ENCODE measurements at places on chromosomes 5 and 9. TPM values are rescaled to one million over a fixed set of nuclear protein-coding genes. Genes with fewer than 3 reads are reported as not detected.
A peak's percentile ranks its signal among the peaks of the same experiment; 100 is the strongest.

DNA sequence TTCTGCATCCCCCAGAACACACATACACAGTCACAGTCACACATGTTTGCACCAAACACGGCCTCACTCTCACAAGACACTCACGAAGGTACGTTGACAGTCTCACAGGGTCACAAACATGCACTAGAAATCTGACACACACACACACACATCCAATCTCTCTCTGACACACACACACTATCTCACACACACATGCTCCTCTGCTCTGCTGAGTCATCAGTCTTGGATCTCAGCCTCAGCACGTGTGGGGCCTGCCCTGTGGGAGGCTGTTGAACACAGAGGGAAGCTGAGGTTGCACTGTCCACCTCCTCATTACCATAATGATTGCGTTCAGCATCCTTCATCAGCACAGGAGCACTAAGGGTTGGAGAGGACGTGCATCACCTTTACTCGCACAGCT is 188.8 kb downstream of the MTRR start:
- no peak overlapping the region for H3K4me3 ChIP-seq
- H3K27ac ChIP-seq, result no peak overlapping the region
- no peaks in the 10 kb centered on the region for H3K36me3 ChIP-seq
- H3K27me3 ChIP-seq, result no peaks in the 10 kb centered on the region
- peak; percentile 45 for DNase-seq

Gene GFRA3
- not detected for total RNA-seq

DNA sequence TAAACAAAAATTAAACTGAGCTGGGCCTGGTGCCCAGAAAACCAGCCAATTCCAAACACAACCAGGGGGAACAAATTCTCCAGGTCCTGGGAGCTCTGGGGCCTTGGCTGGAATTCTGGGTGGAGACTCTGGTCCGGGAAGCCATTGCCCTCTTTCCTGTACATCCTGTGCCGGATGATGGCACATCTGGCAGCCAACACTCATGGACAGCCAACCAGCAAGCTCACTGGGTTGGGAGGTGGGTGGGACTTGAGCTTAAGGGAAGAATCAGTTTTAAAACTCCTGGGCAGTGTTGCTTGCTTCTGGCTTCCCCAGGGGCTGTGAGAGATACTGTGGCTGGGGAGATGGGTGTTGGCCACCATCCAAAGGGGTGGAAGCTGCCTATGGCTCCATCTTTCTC is 56.1 kb downstream of the PCDH1 start:
- peak overlapping the region; percentile 65 for H3K27ac ChIP-seq
- no peak overlapping the region for H3K4me3 ChIP-seq
- no peaks in the 10 kb centered on the region for H3K27me3 ChIP-seq
- H3K4me1 ChIP-seq, result no peaks in the 10 kb centered on the region

GRCh38 chr9:129414377-129414992 is 206.4 kb downstream of the C9orf50 start:
- H3K36me3 ChIP-seq, result no peaks in the 10 kb centered on the region
- no peaks in the 10 kb centered on the region for H3K27me3 ChIP-seq

Gene CDH12
- total RNA-seq, result not detected

DNA sequence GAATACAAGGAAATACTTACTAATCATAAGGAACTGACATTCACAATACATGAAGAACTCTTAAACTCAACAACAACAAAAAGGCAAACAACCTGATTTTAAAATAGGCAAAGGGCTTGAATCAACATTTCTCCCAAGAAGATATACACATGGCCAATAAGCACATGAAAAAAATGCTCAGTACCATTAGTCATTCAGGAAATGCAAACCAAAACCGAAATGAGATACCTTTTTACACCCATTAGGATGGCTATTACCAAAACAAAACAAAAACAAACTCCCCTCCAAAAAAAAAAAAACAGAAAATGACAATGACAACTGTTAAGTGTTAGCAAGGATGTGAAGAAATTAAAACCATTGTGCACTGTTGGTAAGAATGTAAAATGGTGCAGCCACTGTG is 104.1 kb upstream of the ZNF462 start:
- H3K4me1 ChIP-seq, result peaks cover 6% of the 10 kb centered on the region
- no peaks in the 10 kb centered on the region for H3K27me3 ChIP-seq
- H3K36me3 ChIP-seq, result no peaks in the 10 kb centered on the region
- no peak overlapping the region for H3K27ac ChIP-seq
- no peak for DNase-seq

DNA sequence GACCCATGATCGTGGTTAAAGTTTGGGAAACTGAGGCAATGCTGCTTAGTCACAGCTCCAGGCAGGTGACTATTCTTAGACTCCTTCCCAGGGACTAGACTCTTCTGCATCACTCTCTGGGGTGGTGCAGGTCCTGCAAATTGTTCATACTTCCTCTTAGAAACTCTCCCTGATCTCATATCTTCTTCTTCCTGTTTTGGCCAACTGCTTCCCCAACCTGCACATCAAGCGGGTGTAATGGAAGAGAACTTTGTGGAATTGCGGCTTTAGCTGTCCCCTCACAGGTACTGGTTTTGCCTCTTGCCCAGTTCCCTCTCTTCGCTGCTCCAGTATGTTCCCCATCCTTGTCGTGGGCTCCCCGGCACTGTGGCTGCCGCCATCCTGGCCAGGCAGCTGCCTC is 111.5 kb upstream of the CTSL start:
- H3K27ac ChIP-seq, result peak overlapping the region; percentile 61
- no peak for DNase-seq
- no peak overlapping the region for H3K4me3 ChIP-seq
- H3K36me3 ChIP-seq, result no peaks in the 10 kb centered on the region
- no peaks in the 10 kb centered on the region for H3K27me3 ChIP-seq

GRCh38 chr5:106766916-106767315 is 903.8 kb downstream of the EFNA5 start:
- H3K4me1 ChIP-seq, result no peaks in the 10 kb centered on the region
- H3K27ac ChIP-seq, result no peak overlapping the region
- H3K4me3 ChIP-seq, result no peak overlapping the region
- no peak for DNase-seq
- H3K27me3 ChIP-seq, result no peaks in the 10 kb centered on the region

- DNase-seq, result no peak
- H3K4me1 ChIP-seq, result no peaks in the 10 kb centered on the region
- H3K27ac ChIP-seq, result no peak overlapping the region
- no peaks in the 10 kb centered on the region for H3K27me3 ChIP-seq
- no peaks in the 10 kb centered on the region for H3K36me3 ChIP-seq
These were observed 468.8 kb upstream of the DMAC1 start for GRCh38 chr9:8268216-8268878.

- H3K4me3 ChIP-seq, result no peak overlapping the region
- no peak overlapping the region for H3K27ac ChIP-seq
- no peaks in the 10 kb centered on the region for H3K27me3 ChIP-seq
- DNase-seq, result no peak
- H3K36me3 ChIP-seq, result peaks cover 39% of the 10 kb centered on the region
These were observed 3.7 kb upstream of the CEL start for GRCh38 chr9:133058071-133058470.

- DNase-seq, result peak; percentile 67
- H3K4me1 ChIP-seq, result peaks cover under 1% of the 10 kb centered on the region
- H3K27me3 ChIP-seq, result no peaks in the 10 kb centered on the region
- no peaks in the 10 kb centered on the region for H3K36me3 ChIP-seq
- H3K4me3 ChIP-seq, result no peak overlapping the region
These were observed 103.6 kb upstream of the CHD1 start for GRCh38 chr5:99032234-99033013.

Gene SLC28A3
- total RNA-seq, result not detected

Gene TMEM232
- total RNA-seq, result 12.1 TPM

Gene CYLC2
- not detected for total RNA-seq

- H3K4me3 ChIP-seq, result no peak overlapping the region
- DNase-seq, result no peak
- H3K27me3 ChIP-seq, result no peaks in the 10 kb centered on the region
- no peak overlapping the region for H3K27ac ChIP-seq
- H3K36me3 ChIP-seq, result no peaks in the 10 kb centered on the region
These were observed 766.4 kb downstream of the PRELID2 start for GRCh38 chr5:145068721-145069120.

- H3K27me3 ChIP-seq, result no peaks in the 10 kb centered on the region
- H3K4me1 ChIP-seq, result no peaks in the 10 kb centered on the region
- no peak overlapping the region for H3K27ac ChIP-seq
- no peak overlapping the region for H3K4me3 ChIP-seq
These were observed 15.5 kb upstream of the LOX start for GRCh38 chr5:122093415-122094180.
